ENCODE measurements at places on chromosomes 5 and 9.
A peak's percentile ranks its signal among the peaks of the same experiment; 100 is the strongest.

DNA sequence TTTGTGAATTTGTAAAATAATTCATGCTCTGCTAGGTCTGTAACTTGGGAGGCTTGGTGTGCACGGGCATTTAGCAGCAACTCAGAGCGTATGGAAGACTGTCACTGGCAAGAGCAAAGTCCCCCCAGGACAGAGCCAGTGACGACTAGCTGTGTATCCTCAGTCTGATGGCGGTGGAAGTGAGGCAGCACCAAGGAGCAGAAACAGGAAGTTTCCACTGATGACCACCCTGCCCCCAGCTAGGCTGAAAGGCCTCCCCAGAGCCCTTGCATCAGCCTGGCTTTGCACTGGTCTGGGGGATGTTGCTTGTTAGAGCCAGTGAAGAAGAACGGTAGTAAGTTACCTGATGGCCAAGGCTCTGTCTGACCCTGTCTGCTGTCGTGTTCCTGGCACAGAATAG lies 66.8 kb upstream of the ABL1 start:
- no peak for DNase-seq

DNA sequence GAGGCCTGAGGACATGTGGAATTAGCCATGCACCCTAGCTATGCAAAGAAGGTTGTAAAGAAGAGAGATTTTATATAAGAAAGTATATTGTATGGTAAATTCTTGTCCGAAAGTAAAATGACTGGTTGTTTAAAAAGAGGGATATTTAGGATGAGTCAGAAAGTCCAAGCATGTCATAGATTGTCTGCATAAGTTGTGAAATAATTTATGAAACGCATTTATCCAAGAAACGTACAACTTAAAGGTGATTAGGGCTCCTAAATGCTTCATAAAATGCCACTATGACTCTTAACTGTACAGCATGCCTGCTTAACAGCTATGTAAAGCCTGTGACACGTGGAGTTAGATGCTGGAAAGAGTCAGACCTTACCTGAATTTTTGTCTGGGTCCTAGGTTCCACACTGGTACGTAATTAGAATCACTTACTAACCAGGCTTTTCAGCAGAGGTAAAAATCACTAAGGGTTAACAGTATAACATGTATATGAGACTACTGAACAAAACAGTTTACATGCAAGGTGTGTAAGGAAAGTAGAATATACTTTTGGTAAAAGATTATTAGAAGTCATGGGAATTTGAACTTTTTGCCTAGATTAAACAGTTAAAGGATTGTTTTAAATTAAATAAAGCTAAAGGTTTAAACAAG lies 37.0 kb upstream of the ARL15 start:
- DNase-seq, result peak; percentile 44

- no peak for DNase-seq
These were observed 8.0 kb downstream of the GAPT start for GRCh38 chr5:58499231-58499630.

DNA sequence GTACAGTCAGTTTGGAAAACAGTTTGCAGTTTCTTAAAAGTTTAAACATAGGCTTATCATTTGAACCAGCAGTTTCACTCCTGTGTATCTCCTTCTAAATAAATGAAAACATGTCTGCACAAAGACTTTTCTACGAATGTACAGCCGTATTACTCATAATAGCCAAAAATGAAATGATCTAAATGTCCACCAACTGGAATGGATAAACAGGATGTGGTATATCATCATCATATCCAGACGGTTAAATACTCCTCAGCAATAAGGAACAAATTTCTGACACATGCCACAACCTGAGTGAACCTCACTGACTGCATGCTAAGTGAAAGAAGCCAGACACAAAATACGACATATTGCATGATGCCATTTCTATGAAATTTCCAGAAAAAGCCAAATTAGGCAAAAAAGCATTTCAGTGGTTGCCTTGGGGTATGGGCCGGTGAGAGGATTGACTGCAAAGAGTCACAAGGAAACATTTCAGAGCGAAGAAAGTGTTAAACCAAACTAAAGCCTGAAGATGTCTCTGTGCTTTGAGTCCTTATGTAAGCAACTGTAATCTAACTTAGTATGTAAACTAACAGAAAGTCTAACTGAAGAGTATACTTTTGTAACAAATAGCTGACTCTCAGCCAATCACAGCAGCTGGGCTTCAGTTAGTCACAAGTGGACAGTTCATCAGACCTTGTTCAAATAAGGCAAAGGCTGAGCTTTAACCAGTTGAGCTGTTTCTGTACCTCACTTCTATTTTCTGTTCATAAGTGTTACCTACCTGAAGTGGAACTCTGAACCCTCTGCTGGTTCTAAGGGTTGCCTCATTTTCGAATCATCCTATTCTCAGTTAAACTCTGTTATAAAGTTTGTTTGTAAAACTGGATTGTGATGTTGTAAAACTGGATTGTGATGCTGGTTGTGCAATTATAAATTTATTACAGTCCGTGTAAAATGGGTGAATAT lies 65.2 kb downstream of the TRIO start:
- no peak for DNase-seq

DNA sequence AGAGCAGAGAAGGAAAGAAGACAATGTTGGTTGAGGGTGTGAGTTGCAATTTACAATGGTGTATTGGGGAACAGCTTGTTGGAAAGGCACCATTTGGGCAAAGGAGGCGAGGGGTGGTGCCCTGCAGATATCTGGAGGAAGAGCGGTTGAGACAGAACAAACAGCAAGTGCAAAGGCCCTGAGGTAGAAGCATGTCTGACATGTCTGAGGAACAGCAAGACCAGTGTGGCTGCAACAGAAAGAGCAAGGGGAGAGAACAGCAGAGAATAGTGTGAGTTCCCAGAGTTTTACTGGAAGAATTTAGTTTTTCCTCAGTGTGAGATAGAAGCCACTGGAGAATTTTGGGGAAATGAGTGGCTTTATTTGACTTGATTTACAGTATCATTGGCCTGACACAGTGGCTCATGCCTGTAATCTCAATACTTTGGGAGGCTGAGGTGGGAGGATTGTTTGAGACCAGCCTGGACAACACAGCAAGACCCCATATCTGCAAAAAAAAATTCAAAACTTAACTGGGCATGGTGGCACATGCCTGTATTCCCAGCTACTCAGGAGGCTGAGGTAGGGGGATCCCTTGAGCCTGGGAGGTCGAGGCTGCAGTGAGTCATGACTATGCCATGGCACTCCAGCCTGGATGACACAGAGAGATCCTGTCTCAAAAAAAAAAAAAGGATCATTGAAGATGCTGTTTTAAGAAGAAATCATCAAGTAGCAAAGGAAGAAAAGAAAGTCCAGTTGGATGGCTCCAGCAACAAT lies 13.6 kb downstream of the CMBL start:
- DNase-seq, result no peak

DNA sequence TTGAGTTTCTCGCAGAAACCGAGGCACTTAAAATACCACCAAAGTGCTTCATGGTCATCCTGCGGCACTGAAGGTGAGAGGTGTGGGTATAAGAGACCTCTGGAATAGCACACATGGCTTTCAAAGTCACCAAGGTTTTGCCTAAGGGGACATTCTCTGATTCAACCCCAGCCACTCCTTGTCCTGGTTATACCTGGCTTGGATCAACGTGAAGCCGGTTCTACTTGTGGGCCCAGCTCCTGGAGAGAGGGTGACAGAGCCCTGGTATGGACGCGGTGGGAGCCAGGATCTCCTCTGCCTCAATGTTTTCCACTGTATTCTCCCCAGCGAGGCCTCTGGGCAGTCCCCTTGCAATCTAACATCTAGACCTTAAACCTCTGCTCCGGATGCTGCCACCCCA lies 132.0 kb downstream of the FSTL4 start:
- no peak for DNase-seq

DNA sequence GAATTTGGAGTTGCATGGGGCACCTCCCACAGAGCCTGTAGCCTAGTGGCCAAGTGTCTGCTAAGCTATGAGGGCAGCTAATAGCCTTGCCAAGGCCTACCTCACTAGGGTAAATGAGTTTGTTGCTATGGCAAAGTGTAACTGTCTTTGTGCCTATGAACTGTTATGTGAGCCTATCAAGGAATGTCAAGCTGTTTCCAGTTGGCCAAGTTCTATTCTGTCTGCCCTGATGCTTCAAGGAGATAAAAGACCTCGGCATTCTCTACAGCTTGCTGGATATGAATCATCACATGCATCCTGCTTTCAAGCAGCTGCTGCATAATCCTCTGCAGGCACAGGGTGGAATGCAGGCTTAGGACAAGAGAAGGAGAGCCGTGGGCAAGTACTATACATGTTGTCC lies 69.8 kb upstream of the CCDC112 start:
- peak; percentile 35 for DNase-seq

DNA sequence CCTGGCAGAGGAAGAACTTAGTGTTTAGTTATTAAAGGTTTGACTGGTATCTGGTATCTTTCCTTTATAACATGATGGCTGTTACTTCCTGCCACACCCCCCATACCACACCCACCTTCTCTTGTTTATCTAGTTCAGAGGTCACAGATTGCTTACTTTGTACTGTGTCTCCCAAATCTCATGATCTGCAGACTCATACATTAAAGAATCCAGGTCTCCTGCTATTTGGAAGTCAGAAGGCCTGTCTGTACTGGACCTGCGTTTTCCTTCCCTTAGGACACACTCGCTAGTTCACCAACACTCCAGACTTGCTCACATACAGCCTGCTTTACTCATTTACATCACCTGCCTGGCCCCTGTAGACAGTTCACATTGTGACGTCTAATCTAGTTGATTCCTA lies 39.3 kb downstream of the NUDT12 start:
- no peak for DNase-seq

DNA sequence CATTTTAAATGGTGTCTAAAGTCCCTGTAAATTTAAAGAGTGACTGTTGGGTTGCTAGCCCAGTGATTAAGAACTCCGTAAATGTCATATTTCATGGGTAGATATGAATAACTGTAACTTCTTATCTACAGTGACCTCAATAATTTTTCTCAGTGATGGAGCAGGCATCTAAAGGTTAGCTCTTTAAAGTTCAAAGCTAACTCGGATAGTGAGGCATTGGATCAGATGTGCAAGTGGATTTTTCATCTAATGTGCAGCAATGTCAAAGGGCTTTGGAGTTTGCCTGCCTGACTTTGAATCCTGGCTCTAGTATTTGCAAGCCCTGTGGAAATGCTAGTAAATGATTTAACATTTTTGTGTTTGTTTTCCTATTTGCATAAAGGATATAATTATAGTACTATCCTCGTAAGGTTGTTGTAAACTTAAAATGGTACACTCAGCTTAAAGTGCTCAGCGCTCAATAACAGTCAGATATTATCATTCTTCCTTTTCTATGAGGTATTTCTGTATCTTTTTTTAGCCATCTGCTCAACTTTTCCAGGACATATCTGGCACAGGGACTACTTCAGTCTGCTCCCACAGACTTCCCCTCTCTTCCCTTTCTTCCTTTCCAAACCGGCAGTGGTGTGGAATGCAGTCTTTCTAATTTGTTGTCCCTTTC lies 163.7 kb upstream of the ELL2 start:
- DNase-seq, result peak; percentile 60

DNA sequence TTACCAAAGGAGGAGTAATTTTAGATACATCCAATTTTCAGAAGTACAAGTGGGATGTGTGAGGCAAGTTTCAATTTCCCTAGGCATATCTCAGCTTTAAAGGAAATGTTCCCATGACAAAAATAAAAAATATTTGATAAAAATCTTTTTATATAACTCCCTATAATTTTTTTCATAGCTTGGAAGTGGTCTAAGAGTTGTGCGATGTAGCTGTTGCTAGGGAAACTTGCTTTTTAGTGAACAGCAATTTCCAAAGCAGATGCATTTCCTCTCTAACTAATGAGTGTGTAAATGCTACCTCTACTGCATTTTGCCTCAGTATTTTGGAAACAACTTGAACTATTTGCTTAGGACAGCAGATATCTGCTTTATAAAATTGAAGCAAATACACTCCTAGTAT lies 39.6 kb downstream of the MACIR start:
- no peak for DNase-seq

GRCh38 chr5:175214152-175214551 lies 229.8 kb downstream of the DRD1 start:
- DNase-seq, result no peak

GRCh38 chr9:132319421-132320110 lies 35.2 kb downstream of the SETX start:
- DNase-seq, result no peak

GRCh38 chr5:143133721-143134120 lies 269.8 kb downstream of the NR3C1 start:
- no peak for DNase-seq

- no peak for DNase-seq
These were observed 128.8 kb downstream of the SLC24A2 start for GRCh38 chr9:19660019-19660418.

- no peak for DNase-seq
These were observed 3.0 kb upstream of the PROB1 start for GRCh38 chr5:139397921-139398320.

DNA sequence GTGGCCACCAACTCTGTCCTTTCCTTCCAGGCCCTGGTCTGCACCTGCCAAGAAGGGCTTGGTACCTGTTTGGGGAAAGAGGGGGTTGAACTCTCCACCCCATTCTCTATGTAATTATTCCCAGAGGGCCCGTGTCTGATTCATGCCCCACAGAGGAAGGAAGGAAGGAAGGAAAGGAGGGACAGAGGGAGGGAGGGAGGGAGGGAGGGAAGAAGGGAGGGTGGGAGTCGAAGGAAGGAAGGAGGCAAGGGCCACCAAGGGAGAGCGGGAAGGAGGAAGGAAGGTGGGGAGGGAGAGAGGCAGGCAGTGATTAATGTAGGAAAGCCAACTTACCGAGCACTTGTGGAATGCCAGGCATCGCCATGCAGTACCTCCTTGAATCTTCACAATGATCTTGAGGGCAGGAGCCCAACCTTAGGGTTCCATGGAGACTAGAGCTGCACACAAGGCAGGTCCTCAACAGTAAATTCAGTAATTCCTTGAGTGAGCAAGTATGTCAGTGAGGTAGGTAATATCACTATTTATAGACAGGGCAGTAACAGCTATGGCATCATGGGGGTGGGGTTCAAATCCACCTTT lies 75.8 kb downstream of the FGF18 start:
- DNase-seq, result no peak

- DNase-seq, result no peak
These were observed 14.3 kb downstream of the IRF1 start for GRCh38 chr5:132475987-132476875.

- DNase-seq, result no peak
These were observed 146.2 kb upstream of the KLF4 start for GRCh38 chr9:107635803-107636174.

- no peak for DNase-seq
These were observed 53.6 kb downstream of the HMHB1 start for GRCh38 chr5:143865426-143866025.

DNA sequence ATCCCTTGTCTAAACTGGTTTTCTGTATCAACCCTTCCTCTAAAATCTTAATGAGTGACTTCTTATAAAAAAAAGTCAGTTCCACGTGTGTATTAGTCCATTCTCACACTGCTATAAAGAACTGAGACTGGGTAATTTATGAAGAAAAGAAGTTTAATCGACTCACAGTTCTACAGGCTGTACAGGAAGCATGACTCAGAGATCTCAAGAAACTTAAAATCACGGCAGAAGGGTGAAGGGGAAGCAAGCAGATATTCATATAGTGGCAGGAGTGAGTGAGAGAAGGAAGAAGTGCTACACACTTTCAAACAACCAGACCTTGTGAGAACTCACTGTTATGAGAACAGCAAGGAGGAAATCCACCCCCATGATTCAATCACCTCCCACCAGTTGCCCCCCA lies 307.8 kb upstream of the ARRDC3 start:
- no peak for DNase-seq
